ENCODE measurements at places on chromosomes 7 and 10.

GRCh38 chr10:133231244-133231945 is 1.4 kb downstream of the UTF1 start:
- DNase-seq = no peak

- DNase-seq = no peak
These were observed 35.4 kb downstream of the CTTNBP2 start for GRCh38 chr7:117837841-117838240.

GRCh38 chr10:71319800-71320392 is 837 bp downstream of the SLC29A3 start:
- no peak for DNase-seq

GRCh38 chr10:5040781-5041470 is 37.3 kb upstream of the AKR1C2 start:
- DNase-seq = no peak

GRCh38 chr7:23336799-23337283 is 37.7 kb downstream of the MALSU1 start:
- no peak for DNase-seq

- DNase-seq = no peak
These were observed 141.7 kb downstream of the KAT6B start for GRCh38 chr10:74967911-74968666.

- no peak for DNase-seq
These were observed at the start of gene POM121L12 for GRCh38 chr7:53035499-53036412. Gene POM121L12, plus strand, starts transcription at chr7:53035633. Its CDS starts 39 bp downstream, at chr7:53035672.

- DNase-seq = no peak
These were observed 11.9 kb downstream of the RGR start for GRCh38 chr10:84256510-84257342.

- no peak for DNase-seq
These were observed 5.2 kb downstream of the DLG5 start for GRCh38 chr10:77921395-77921794.

DNA sequence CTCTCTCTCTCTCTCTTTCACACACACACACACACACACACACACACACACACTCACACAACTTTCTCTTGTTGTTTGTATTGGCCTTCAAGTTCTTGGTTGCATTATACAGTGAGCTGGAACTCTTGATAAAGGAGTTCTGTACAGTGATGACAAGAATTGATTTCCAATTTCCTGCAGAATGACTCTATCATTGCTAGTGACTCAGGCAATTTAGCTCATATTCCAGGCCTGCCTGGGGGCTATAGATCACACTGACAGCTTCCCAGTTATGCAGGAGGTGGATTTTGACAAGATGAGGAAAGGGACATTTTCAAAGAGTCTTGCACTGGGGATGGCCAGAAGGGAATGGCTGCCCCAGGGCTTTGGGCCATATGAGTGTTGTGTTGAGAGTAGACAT is 508.8 kb downstream of the TYW1 start:
- no peak for DNase-seq

GRCh38 chr10:11831520-11831951 is 8.4 kb downstream of the PROSER2 start:
- DNase-seq = no peak

DNA sequence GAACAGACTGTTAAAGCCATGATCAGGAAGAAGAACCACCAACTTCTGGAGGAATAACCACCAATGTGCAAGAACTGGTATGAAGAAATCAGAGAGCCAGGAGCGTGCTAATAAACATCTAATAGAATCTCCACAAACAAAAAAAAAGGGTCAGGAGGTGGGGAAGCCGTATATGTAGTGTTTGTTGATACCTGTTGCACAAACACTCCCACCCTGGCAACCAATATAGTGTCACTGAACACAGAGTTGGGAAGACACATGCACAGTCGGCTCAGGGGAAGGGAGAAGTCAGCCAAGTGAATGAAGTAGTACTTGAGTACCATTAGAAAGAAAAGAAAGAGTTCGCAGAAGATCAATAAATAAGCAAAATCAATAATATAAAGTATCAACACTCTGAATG is 400.1 kb downstream of the PARD3 start:
- no peak for DNase-seq

- no peak for DNase-seq
These were observed 3.5 kb downstream of the BMI1 start for GRCh38 chr10:22324413-22324812.

- peak; percentile 9 for DNase-seq
These were observed 11.1 kb downstream of the STEAP1B start for GRCh38 chr7:22488643-22489462.

- no peak for DNase-seq
These were observed 15.6 kb upstream of the EFCAB10 start for GRCh38 chr7:105596866-105597265.

DNA sequence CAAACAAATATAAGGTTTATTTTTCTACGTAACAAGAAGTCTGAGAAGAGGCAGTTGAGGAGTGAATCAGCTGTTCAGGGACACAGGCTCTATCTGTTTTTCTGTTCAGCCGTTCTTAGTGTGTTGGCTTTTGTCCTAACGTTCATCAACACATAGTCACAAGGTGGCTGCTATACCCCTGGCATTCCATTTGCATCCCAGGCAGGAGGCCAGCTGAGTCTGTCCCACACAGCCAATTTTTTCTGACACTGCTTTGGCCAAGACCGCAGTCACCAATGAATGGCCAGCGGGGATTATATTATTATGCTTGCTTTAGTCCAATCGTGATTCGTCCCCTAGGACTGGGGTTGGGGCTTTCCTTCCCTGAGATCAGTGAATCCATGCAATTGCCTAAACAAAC is 143.4 kb upstream of the CHST15 start:
- no peak for DNase-seq

GRCh38 chr7:119963654-119964053 is 309.3 kb upstream of the KCND2 start:
- no peak for DNase-seq

- DNase-seq = no peak
These were observed 158.4 kb upstream of the TMEM72 start for GRCh38 chr10:44752451-44753441.

DNA sequence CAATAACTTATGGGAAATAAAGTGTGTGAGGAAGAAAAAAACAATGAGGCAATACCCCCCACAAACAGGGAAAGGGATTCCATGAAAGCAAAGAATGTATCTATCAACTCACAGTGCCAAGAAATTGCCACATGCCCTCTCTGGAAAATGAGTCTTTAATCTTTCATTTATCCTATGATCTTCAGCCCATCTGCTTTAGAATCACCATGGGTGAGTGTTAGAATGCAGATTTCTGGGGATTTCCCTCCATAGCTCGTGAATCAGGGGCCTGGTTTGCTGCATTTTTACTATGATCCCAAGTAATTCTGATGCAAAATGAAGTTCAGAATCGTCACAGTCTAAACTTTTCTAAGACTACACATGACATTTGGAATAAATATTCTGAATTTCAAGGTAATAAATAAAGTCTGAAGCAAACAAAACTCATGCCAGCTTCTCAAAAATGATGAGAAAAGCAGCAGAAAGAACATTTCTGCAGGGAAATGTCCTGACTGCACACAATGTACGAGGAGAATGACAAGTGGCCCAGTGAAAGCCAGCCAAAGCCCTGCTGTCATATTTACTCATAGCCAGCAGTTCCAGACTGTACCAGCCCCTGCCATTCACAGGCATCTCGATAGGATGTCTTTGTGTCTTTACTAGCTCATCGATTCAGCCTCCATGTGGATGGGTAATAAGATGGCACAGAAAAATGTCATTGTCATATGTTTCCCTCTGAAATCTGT is 167.1 kb downstream of the ELMO1 start:
- no peak for DNase-seq

DNA sequence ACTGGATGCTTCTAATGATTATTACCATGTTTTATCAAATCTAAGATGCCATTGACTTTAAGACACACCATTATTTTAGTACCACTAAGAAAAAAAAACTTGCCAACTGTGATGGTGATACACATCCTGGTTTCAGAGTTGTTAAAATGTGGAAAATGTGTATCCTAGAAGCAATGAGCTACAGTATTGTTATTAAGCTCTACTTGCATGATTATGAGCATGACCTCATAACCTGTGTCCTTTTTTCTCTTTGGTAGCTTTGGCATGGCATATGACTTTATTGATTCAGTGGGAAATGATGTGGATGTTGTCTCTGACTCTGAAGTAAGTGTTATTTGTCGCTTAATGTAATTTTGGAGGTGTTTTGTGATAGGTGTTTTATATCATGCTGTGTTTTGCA is 3.3 kb downstream of the EDRF1 start:
- DNase-seq = no peak

- no peak for DNase-seq
These were observed 507 bp upstream of the TMEM254 start for GRCh38 chr10:80077869-80078447.

DNA sequence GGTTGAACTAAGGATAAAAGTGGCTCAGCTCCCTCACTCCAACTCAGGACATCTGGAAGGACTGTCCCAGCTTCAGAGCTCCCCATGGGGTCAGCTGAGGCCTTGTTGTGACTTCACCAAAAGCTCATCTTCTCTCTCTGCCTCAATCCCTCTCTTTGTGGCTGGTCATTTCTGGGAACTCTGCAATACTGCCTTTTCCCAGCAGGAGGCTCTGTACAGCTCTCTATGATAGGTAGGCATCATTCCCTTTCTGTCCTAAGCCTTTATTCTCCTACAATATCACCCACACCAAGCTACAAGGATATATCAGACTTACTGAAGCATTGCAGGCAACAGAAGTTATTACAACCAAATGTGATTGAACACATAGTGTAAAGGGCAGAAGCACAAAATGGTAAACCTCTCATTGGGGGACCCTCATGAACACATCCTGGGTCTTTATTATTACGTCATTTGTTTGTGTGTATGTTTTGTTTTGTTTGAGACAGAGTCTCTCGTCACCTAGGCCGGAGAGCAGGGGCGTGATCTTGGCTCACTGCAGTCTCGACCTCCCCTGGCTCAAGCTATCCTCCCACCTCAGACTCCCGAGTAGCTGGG is 36.7 kb upstream of the PRPS1L1 start:
- no peak for DNase-seq

DNA sequence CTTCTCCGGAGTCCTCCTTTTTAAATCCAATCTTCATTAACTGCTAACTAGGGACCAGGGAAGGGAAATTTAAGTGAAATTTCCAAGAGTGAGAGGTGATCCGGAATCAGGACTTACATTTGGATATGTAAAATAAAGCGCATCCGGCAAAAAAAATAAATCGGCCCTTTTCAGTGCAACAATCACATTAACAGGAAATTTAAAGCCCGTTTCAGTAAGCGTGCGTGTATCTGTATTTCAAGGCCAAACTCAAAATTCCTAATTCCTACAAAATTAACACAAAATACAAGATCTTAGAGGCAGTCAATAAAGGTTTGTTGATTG is 771 bp downstream of the DNAJC9 start:
- DNase-seq = no peak

DNA sequence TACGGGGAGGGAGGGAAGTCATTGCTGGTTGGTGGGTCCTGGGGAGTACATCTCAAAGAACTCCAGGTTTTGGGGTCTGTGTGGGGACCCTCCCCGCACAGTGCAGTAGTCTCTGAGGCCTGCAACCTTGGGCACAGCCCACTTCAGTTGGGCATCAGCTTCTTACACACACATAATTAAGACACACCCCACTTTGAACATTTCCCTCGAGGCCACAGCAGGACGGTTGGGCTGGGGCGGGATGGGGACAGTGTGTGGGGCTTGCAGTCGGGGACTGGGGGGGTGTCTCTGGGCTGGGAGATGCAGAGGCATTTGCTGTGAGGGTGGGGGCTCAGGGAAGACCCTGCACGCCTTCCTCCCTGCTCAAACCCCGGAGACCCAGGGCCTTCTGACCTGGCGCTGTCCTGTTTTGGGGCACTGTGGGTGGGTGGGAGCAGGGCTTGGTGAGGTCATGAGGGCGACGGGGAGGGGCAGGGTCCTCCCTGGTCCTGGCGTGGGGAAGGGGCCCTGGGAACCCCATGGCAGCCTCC is 1.3 kb downstream of the LFNG start:
- no peak for DNase-seq

- DNase-seq = no peak
These were observed 4.8 kb upstream of the MTG1 start for GRCh38 chr10:133388973-133389818.
